ENCODE measurements at places on chromosomes 4 and X.

- DNase-seq, result no peak
These were observed 28.8 kb downstream of the ARHGAP10 start for GRCh38 chr4:147760695-147761094.

GRCh38 chr4:78418406-78418805 lies 133.2 kb upstream of the ANXA3 start:
- DNase-seq, result no peak

DNA sequence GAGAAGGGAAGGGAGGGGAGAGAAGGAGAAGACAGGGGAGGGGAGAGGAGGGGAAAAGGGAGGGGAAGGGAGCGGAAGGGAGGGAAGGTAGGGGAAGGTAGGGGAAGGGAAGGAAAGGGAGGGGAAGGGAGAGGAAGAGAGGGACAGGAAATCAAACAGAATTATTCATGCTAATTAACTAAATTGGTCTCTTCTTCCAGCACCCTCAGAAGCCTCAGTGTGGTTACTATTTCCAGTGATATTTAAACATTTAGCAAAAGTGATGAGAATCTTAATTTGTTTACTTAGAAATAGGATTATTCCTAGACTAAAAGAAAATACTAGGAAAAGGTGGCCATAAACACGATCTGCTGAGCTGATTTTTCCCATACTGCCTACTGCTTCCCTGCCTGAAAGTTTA lies 193.1 kb upstream of the CPEB2 start:
- DNase-seq, result no peak

- DNase-seq, result no peak
These were observed 95.7 kb downstream of the ANK2 start for GRCh38 chr4:113145147-113145518.

DNA sequence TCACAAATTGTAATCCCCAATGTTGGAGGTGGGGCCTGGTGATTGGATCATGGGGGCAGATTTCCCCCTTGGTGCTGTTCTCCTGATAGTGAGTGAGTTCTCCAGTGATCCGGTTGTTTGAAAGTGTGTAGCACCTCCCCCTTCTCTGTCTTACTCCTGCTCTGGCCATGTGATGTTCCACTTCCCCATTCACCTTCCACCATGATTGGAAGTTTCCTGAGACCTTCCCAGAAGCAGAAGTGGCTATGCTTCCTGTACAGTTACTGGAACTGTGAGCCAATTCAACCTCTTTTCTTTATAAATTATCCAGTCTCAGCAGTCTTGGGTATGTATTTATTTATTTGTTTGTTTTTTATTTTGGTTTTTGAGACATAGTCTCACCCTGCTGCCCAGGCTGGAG lies 143.2 kb downstream of the CPE start:
- no peak for DNase-seq

DNA sequence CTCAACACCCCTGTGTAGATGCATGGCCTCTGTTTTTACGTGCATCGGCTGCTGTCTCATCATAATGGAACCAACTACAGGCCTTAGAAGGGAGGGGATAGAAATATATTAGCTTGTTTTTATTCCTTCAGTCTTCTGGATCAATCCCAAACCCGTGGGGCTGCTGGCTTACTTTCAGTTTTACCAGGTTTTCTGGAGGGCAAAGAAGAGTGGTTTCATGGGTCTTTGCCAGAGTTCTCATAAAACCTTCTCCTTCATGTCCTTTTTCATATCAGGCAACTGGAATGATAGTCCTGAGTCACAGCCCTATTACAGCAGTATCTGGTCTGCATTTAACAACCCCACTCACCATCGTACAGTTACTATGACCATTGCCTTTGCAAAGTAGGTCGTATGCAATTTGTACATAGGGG lies 34.6 kb downstream of the PPP2R2C start:
- DNase-seq, result no peak

GRCh38 chr4:155322782-155323181 lies 54.0 kb downstream of the MAP9 start:
- DNase-seq, result no peak
